ENCODE measurements at places on chromosomes 3 and 15. TPM values are rescaled to one million over a fixed set of nuclear protein-coding genes. Genes with fewer than 3 reads are reported as not detected.

The CXCR6 gene
- total RNA-seq: not detected

The C3orf49 gene
- total RNA-seq: not detected

The FNDC3B gene
- total RNA-seq: 60.6 TPM

The C2CD4A gene
- total RNA-seq: not detected

The GREM1 gene
- 68.1 TPM for total RNA-seq

The GP5 gene
- not detected for total RNA-seq

The MANF gene
- 200 TPM for total RNA-seq

The CADM2 gene
- total RNA-seq: under 0.01 TPM

The IL12A gene
- total RNA-seq: 0.72 TPM

The STARD5 gene
- total RNA-seq: 3.2 TPM

The ATP13A5 gene
- total RNA-seq: not detected

The TXNRD3 gene
- 7.8 TPM for total RNA-seq

The COL6A5 gene
- total RNA-seq: not detected

Measured in RPMI7951 (cell line).